ENCODE measurements at places on chromosomes 2 and 18. TPM values are rescaled to one million over a fixed set of nuclear protein-coding genes. Genes with fewer than 3 reads are reported as not detected.

C2orf66 gene
- not detected for total RNA-seq

CYS1 gene
- total RNA-seq = 1.3 TPM

DNA sequence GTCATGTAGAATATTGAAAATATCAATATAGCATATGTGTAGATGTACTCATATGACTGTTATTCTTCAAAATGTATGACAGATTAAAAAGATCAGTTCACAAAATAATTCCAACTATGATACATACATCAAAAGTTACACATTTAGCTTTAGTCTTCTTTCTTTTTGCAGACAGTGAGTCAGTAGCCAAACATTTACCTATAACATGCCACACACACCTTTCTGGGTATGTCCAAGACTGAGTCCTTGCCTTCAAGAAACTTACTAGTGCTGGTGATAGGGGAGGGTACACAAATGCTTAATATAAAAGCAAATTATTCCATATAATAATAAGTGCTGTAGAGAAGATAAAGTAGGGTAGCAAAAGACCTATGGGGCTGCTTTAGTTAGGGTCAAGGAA lies 152.9 kb upstream of the WDSUB1 start:
- no peak for DNase-seq

GRCh38 chr18:7889515-7889914 lies 322.4 kb downstream of the PTPRM start:
- DNase-seq = no peak

All from liver (tissue), 10 donors.